ENCODE measurements at places on chromosomes 7 and 10.

DNA sequence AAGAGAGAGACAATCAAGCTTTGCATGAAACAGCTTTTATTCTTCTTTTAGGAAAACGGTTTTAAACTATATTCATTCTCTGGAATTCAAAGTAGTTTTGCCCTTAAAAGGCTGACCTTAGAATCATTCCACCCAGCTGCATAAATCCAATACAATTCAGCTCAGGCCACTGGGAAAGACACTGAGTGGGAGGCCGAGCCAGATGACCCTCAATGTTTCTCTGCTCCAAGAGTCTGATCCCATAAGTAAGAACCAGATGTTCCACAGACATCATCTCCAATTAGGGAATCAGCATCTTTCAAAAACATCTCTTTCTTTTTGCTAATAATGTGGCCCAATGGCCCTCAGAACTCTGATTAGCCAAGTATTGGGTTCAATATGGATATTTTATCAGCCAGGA lies 26.1 kb downstream of the CREB3L2 start:
- DNase-seq: no peak

GRCh38 chr7:66213637-66214036 lies 8.5 kb downstream of the TPST1 start:
- no peak for DNase-seq

GRCh38 chr10:109019001-109019424 lies 904.3 kb downstream of the XPNPEP1 start:
- no peak for DNase-seq

- no peak for DNase-seq
Observed at GRCh38 chr7:79893991-79894390, 240.6 kb upstream of the GNAI1 start.

- DNase-seq: no peak
Observed at GRCh38 chr10:86265236-86265894, 101.2 kb downstream of the GRID1 start.

Data from activated gamma-delta T cell treated with Interleukin-2 at 50 U/mL for 16 hours (primary cell).